ENCODE measurements at places on chromosomes 6 and 20. TPM values are rescaled to one million over a fixed set of nuclear protein-coding genes. Genes with fewer than 3 reads are reported as not detected.
A peak's percentile ranks its signal among the peaks of the same experiment; 100 is the strongest.

Gene ANKEF1
- total RNA-seq: 9.0 TPM

GRCh38 chr20:37729909-37730308 lies 36.1 kb downstream of the CTNNBL1 start:
- DNase-seq: no peak

Gene LBP
- not detected for total RNA-seq

DNA sequence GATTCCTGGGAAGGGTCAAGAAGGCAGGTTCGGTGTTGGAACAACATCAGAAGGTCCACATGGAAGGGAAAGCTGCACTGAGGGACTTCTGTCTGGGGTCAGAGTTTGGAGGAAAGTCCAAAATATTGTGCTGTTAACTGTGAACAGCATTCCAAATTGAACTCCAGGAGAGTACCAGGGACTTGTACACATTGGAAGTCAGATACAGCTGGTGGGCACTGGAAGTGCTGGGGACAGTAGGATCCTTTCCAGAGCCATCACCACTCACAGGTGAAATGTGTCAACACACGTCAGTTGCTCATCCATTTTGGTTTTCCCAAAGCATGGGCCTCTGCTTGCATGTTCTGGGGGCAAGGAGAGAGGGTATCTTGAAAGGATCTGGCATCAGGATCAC lies 18.6 kb downstream of the FOXO3 start:
- no peak for DNase-seq

Gene PPP1R16B
- total RNA-seq: not detected

GRCh38 chr6:14100138-14100537 lies 17.4 kb upstream of the CD83 start:
- no peak for DNase-seq

DNA sequence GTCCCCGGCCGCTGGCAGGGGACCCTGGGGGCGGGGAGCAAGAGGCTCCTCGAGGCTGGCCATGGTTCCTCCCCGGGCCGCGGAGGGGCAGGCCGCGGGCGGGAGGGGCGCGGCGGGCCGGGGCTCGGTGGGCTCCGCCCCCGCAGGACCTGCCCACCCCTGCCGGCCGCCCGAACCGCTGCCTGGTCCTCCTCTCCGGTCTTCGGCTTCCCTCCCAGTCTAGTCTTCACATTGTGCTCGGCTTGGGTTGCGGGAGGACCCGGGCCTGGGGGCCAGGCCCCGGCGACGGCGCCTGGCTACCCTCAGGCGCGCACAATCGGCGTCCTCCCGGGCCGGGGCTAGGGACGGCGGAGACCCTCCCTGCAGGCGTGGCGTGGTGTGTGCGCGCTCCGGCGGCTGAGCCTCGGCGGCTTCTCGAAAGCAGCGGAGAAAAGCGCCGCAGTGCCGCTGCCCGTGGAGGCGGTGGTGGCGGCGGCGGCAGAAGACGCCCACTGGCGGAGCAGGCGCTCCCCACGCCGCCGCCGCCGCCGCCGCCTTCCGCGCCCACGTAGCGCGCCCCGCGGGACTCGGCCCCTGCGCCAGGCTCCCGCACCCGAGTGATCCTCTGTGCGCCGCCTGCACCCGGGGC lies at the start of gene PDE10A:
TSS of gene PDE10A (minus strand) at position 493 of the 628 bp plus-strand sequence. CDS start at position 63, 430 bp downstream.
- DNase-seq: peak; percentile 79

DNA sequence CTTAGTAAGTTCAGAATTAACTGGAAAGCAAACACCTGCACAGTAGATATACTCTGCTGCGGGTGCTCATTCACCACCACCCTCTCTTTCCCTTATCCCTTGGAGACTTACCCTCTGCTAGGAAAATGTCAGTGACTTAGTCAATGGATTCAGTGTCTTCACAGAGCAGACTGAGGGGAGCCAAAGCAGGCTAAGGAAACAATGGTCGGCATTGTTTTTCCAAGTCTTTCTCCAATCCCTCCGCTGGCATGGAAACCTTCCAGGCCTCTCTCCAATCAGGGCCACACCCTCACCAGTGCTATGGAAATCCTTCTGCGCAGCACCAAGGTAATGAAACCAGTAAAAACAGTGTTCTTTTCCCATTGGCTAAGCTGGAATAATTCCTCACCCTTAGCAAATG lies 531.2 kb downstream of the TFAP2B start:
- peak; percentile 0 for DNase-seq

DNA sequence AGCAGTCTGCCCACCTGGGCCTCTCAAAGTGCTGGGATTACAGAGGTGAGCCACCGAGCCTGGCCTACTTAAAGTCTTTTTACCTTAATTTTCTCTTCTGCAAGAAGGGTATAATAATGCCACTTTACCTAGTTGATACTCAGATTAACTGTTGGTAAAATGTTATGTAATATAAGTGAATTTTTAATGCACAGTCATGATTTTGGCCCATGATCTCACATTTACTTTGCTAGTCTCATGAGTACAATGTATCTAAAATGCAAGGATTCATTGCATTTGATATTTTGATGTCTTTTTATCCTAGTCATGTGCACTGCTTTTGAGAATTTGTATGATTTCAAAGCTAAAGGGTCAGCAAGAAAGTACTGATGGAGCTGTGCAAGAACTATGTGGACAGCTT lies 13.1 kb downstream of the DNAH8 start:
- no peak for DNase-seq

- DNase-seq: no peak
These were observed 906 bp downstream of the ANKRD60 start for GRCh38 chr20:58227391-58228102.

DNA sequence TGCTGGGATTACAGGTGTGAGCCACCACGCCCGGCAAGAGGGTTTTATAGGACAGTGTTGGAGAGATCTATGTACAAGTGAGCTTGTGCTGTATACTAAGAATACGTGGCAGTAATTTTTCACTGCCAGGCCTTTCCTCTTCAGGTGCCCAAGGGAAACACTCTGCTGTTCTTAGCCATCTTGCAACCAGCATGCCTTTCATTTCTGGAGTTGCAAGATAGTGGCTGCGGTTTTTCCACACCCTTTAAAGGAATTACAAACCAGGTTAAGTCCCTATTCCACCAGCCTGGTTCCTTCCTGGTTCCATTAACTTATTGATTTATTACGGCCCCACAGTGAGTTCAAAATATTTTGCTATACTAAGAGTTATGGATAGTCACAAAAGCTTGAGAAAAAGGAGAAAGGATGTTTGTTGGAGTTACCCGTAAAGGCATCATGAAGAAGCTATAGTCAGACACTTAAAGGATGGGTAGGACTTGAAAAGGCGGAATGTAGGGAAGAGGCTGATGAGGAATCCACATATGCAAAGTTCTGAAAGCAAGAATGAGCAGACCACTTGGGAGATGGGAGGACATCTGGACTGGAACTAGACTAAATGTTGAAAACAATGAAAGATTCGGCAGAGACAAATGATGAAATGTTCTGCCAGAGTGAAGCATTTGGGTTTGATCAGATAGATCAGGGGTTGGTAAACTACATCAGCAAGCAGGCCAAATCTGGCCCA lies 61.4 kb upstream of the ASIP start:
- peak; percentile 76 for DNase-seq

DNA sequence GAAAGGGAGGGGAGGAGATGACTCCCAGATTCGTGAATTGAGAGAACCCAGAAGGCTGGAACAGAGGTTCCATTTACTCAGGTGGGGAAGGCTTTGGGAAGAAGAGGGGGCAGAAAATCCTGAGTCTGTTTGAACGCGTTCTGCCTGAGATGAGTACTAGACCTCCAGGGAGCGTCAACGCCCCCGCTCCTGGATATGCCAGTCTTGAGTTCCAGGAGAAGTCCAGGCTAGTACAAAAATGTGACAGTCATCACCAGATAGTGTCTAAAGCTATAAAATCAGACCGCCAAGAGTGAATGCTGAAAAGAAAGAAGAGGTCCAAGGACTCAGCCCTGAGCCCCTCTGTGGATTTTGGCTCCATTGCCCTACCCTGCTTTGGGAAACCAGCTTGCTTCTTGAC lies 8.6 kb downstream of the AHCY start:
- DNase-seq: no peak

DNA sequence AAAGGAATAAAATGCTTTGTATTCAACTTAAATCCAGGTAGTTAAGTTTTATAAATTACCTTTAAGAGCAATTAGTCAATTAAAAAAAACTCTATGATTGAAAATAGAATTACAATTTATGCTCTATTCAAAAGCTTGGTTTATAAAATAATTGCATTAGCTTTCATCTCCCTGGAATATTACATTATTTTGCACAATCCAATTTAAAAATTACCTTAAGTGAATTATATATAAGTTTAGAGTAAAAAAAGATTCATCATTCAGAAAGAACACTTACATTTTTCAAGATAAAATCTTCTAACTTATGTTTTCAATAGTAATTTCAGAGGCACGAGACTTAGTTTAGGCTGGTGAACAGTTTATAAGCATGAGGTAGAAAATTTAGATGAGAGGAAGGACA lies 14.9 kb downstream of the SSR1 start:
- DNase-seq: no peak

GRCh38 chr6:82364087-82365015 lies 734 bp downstream of the TPBG start:
- peak; percentile 67 for DNase-seq

GRCh38 chr6:38078671-38079070 lies 259.1 kb downstream of the ZFAND3 start:
- no peak for DNase-seq

DNA sequence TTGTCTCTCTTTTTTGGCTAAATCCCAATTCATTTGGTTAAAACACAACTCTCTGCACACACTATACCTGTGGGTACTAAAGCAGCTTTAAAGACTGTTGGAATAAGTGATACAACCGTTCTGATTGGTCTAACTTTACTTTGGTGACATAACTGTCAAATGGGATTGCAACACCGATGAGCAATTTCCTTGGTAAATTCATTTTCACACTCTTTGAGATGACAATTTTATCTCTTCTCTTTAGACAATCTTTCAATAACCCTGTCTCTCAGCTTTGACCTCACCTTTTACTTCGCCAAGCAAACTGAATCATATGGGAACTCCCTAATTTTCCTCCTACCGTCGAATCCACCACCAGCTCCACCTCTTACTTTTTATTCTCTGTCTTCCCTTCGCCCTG lies 60.8 kb downstream of the ECT2L start:
- no peak for DNase-seq

Gene PROKR2
- total RNA-seq: not detected

Gene C6orf118
- not detected for total RNA-seq

GRCh38 chr20:43513372-43513930 lies 6.0 kb downstream of the L3MBTL1 start:
- no peak for DNase-seq

DNA sequence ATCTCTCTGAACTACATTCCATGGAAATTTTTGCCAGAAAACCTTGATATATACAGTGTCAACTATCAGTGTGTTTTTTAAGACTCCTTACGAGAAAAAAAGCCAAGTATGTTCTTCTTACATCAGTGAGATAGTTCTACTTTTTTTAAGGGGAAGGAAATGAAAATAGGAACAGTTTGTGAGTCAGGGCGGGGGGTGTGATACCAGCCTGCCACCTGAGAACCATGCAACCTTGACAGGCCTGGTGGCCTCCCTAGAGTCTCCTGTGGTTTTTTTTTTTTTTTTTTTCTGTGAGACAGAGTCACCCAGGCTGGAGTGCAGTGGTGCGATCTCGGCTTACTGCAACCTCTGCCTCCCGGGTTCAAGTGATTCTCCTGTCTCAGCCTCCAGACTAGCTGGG lies 96.3 kb upstream of the GCM1 start:
- no peak for DNase-seq

GRCh38 chr6:157634546-157634945 lies 188.5 kb upstream of the SNX9 start:
- DNase-seq: no peak

Gene PI16
- 0.32 TPM for total RNA-seq

Gene EEF1E1
- 41.5 TPM for total RNA-seq

Gene KIF6
- not detected for total RNA-seq

Gene ERVFRD-1
- total RNA-seq: not detected

Gene DCDC2
- total RNA-seq: 80.4 TPM

- DNase-seq: no peak
These were observed 31.2 kb downstream of the PLAGL1 start for GRCh38 chr6:143976806-143977349.

Gene CCN2
- total RNA-seq: 373 TPM

GRCh38 chr6:134532694-134533624 lies 215.0 kb upstream of the SGK1 start:
- DNase-seq: no peak

Gene DEFB132
- total RNA-seq: not detected

GRCh38 chr6:43113431-43114260 lies 37.5 kb downstream of the PTK7 start:
- no peak for DNase-seq

Gene SAMD10
- total RNA-seq: 23.7 TPM

Gene COL20A1
- total RNA-seq: 0.44 TPM

DNA sequence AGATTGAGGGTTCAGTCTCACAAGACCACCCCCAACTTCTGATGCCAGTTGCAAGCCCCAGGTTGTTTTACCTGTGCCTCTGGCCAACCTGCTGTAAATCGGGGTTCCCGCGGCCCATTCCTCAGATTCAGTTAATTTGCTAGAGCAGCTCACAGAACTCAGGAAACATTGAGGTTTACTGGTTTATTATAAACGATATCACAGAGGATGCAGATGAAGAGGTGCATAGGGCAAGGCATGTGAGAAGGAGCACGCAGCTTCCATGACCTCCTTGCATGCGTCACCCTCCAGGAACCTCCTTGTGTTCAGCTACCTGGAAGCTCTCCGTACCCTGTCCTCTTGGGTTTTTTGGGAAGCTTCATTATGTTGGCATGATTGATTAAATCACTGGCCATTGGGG lies 66.0 kb upstream of the CDKAL1 start:
- DNase-seq: no peak

- no peak for DNase-seq
These were observed 44.1 kb upstream of the TGM2 start for GRCh38 chr20:38209054-38209675.

GRCh38 chr6:149941583-149942460 lies at the start of gene ULBP2:
TSS of gene ULBP2 (plus strand) at chr6:149942014. CDS start at chr6:149942073, 59 bp downstream.
- peak; percentile 75 for DNase-seq

Gene TMC2
- total RNA-seq: not detected

DNA sequence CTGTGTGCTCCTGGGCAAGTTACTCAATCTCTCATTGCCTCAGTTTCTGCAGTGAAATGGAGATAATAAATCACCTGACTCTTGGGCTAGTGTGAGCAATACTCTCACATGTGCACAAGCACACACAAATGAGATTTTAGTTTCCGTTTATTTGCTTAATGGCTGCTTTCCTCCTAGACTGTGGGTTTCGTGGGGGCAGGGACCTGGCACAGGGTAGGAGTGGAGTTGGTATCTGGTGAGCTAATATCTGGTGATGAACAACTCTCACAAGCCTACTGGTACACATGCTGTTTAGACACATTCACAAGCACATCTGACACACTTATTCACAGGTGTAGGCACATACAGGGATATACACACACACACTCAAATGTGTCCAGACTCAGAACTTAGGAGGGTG lies 73.8 kb downstream of the TOX2 start:
- no peak for DNase-seq

Gene NPEPL1
- 18.1 TPM for total RNA-seq
